ENCODE measurements at places on chromosomes 5 and 9. TPM values are rescaled to one million over a fixed set of nuclear protein-coding genes. Genes with fewer than 3 reads are reported as not detected.

PPP3R2 gene
- total RNA-seq = not detected

HBEGF gene
- total RNA-seq = 148 TPM

SLC36A2 gene
- not detected for total RNA-seq

GPSM1 gene
- total RNA-seq = 34.4 TPM

SPINK5 gene
- total RNA-seq = 0.50 TPM

SRD5A1 gene
- total RNA-seq = 21.8 TPM
